T47D (cell line): ENCODE measurements at places on chromosomes 6 and 20.

GRCh38 chr6:146770965-146771735, 172.4 kb downstream of the ADGB start:
- no peak for DNase-seq

GRCh38 chr20:24522452-24523330, 53.3 kb downstream of the SYNDIG1 start:
- no peak for DNase-seq

DNA sequence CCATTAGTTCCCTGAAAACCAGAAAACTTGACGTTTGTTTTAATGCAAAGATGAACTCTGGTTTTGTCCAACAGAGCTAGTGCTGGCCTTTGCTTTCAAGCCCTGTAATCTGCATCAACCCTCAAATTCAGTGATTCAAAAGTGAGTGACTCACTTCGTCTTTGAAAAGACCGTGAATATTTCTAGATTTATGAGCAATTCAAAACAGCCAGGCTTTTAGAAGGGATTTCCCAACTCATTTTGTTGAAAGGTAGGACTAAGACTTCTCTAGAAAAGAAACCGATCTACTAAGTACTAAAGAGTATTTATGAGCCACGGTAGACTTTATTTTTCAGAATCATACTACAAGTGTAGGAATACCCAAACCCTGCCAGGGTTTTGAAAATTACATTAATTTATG, 121.5 kb downstream of the UST start:
- no peak for DNase-seq

GRCh38 chr20:50270569-50270968, 79.9 kb downstream of the CEBPB start:
- DNase-seq = no peak

- no peak for DNase-seq
These were observed 23.3 kb downstream of the SENP6 start for GRCh38 chr6:75624988-75625387.

GRCh38 chr6:30311101-30311500, 15.6 kb upstream of the TRIM39 start:
- DNase-seq = no peak

DNA sequence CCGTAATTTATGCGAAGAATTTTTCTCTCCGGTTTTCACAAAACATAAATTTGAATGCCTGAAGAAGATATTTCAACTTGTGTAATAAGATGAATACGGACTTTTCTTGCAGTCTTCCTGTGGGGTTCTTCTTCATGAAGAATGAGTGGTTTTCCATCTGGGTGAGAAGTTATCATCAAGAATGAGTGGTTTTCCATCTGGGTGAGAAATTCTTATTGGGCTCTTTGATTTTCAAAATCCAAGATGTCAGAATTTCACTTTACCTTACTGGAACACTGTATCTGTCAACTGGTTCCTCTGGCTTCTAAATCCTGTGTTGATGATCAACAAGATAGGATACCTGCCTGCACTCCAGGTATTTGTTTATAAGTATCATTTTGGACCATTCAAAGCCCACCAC, 160.1 kb upstream of the C6orf118 start:
- no peak for DNase-seq

DNA sequence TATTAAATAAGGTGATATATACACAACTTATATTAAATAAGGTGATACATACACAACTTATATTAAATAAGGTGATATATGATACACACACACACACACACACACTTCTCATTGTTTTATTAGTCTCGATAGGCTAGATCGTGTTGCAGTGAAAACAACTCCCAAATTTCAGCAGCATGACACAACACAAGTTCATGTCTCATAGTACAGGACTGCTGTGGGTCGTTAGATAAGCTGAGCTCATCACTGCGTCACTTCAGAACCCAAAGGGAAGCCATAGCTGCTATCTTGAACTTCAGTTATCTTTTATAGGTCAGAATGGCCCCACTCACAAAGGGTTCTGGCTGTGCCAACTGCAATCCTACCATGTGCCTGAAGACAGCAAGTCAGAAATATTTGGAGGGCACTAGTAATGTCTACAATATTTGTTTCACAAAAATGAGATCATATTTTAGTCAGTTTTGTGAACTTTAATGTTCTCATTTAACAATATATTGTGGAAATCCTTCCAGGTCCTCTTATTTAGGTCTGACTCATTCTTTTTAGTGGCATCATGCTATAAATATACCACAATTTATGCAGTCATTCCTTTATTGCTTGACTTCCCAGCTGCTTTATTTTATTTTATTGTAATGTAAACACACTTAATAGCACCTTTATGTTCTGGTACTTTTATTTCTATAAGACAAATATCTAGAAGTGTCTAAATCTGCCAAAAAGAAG, 290.2 kb downstream of the PHACTR1 start:
- no peak for DNase-seq

- peak; percentile 33 for DNase-seq
These were observed 75.1 kb upstream of the DUSP22 start for GRCh38 chr6:217048-217659.

- DNase-seq = no peak
These were observed 49.6 kb downstream of the DSTN start for GRCh38 chr20:17619351-17620093.

DNA sequence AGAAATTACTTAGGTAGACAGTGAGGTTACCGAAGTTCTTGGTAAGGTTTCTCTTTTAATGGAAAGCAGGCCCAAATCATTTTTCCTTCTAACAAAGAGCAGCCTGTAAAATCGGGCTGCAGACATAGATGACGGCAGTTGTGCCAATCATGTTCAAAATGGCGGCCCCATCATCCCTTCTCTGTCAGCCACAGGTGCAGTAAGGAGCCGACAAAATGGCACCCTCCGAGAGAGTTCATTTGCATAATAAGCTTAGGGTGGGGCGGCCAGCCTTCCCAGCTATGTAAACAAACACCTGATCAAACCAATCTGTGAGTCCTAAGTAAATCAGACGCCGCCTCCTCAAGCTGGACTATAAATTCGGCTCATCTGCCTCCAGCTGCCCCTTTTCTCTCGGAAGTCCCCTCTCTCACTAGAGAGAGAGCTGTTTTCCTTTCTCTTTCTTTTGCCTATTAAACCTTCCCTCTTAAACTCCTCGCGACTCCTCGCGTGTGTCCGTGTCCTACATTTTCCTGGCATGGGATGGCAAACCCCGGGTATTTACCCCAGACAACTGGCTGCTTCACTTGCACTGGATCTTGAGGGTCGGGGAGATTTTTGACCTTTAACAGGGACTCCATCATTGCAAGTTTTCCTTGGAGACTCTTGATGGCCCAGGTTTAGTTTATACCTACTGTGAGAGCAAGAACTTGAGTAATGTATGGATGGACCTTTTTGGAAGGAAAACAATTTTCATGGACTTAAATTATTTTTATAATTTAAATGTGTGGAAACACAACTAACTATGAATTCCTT, 8.9 kb upstream of the DDR1 start:
- no peak for DNase-seq

GRCh38 chr6:24924580-24925356, 11.0 kb downstream of the RIPOR2 start:
- DNase-seq = no peak

DNA sequence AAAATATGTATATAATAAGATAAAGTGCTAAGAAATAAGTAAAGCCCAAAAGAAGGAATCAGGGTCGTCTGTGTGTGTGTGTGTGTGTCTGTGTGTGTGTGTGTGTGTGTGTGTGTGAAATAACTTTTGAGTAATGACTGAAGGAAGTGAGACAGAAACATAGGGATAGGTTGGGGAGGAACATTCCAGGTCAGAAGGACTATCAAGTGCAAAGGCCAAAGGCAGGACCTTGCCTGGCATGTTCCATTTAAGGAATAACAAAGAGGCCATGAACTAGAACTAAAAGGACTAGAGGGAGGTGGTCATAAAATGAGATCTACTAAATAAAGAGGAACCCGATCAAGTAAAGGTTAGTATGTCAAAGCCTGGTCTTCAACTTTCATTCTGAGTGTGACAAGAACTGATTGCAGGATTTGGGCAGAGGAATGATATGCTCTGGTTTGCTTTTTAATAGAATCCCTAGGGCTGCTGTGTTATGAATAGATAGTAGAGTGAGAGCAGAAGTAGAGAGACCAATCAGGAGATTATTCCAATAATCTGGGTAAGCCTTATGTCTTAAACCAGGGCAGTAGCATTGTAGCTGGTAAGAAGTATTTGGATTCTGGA, 6.9 kb downstream of the ENPP3 start:
- no peak for DNase-seq

- no peak for DNase-seq
These were observed 9.1 kb upstream of the SPATS1 start for GRCh38 chr6:44333273-44333919.

DNA sequence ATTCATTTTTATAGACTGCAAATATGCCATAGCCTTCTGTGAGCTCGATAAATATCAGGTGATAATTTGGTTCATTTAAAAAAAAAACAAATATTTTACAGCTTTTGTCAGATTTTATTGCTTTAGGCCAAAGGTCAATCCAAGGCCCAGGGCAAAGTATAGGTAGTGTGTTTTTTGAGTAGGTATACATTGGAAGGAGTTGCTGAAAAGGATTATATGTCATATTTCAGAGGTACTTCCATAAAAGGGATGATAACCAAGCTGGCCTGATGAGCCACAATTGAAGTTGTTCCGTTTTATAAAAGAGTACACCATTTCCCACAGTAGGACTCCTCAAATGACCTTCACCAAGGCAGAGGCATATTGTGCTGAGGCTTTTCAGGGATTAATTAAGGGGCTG, 452.8 kb upstream of the FLRT3 start:
- DNase-seq = no peak

- peak; percentile 9 for DNase-seq
These were observed 124.9 kb downstream of the SCML4 start for GRCh38 chr6:107699254-107699653.

DNA sequence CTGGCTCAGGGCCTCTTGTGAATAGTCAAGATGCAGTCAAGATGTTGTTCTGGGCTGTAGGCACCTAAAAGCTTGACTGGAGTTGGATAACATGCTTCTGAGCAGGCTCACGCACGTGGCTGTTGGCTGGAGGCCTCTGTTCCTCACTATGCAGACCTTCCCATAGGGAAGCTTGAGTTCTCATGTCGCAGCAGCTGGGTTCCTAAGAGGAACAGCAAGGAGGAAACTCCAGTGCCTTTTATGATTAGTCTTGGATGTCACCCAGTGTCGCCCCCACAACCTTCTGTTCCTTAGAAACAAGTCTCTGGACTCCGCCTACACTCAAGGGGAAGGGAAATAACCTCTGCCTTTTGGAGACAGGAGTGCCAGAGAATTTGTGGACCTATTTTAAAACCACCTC, 210.7 kb downstream of the BCAS1 start:
- no peak for DNase-seq

GRCh38 chr6:40148882-40149573, 214.8 kb upstream of the MOCS1 start:
- no peak for DNase-seq

DNA sequence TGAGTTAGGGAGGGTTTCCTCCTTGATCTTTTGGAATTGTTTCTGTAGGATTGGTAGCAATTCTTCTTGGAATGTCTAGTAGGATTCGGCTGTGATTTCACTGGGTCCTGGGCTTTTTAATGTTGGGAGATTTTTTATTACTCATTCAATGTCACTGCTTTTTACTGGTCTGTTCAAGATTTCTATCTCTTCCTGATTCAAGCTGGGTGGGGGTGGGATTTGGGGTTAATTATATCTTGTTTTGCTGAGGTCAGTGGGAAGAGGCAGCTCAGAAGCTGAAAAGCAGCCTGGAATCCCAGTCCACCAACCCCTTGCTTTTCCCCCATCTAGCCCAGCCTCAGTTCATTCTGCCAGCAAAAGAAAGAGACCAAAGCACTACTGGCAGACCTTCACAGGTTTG, 39.6 kb downstream of the SUMO4 start:
- DNase-seq = no peak

DNA sequence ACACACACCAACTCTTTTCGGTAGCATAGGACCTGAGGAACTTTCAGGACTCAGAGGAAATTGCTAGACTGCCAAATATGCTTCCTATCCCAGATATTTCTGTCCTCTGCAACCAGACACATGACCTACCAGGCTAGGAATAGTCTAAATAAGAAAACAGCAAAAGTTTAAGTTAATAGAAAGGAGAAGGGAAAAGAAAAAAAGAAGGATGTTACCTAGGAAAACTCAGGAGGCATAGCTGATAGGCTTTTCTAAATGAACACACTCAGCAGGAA, 74.6 kb downstream of the MAP3K5 start:
- DNase-seq = no peak

DNA sequence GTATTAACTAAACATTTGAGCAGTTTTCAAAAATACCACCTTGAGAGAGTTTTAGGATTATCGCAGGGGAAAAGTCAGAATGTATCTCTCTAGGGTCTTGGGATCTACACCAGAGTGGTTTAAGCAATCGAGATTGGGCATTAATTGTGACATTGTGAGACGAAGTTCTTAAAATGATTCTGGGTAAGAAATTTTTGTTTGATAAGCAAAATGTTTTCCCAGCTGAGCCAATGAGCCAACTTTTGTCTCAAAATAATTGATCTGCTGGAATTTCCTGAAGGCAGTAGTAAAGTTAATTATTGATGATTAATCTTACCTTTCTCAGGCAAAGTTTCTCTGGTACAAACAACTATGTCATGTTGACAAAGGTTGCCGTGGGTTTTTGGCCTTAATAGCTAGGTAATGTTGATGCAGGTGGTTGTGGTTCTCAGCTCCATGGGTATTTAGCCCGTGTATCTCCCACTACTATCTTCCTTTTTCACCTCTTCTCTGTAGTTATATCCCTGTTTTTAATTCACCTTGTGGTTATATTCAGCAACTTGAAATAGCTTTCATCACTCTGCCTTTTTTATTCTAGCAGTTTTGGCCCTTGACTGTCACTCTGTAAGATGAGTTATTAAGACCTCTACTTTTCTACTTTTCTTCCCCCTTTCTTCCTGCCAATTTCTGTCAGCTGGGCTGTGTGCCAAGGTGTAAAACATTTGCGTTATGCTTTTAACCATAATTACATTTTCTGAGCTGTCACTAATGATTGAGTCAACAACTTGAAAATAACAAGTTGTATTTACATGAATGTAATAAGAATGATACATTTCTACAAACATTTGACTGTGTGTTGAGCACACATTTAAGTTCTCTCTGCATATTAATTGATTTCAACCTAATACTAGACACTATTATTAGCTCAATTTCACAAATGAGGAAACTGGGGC, 368.3 kb upstream of the BTBD3 start:
- DNase-seq = no peak

DNA sequence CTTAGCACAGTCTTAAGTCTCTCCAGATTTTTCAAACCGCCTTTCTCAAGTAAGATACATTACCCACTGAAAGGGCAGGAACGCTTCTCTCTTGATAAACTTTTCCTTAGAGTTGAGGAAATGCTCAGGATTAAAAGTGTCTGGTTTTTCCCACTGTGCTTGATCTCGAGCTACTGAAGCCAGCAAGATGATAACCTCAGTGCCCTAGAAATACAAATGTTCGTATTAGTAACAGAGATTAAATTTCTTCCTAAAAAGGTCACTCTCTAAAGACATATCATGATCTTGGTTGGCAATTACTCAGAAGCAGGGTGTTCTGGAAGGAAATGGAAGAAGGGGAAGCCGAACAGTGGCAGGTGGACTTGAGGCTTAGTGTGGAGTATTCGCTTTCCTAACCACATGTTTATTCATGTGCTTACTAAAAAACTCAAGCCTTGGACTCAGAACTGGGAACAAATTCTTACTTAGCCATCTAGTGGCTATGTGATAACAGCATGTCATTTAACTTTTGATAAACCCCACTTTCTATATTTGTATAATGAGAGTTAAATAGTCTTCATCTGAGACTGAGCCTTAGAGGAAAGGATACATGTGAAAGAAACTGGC, 20.1 kb downstream of the C6orf141 start:
- no peak for DNase-seq

- no peak for DNase-seq
These were observed 167.0 kb upstream of the SASH1 start for GRCh38 chr6:148175550-148176188.

- no peak for DNase-seq
These were observed 54.8 kb downstream of the PHACTR2 start for GRCh38 chr6:143732536-143732935.
